Activated CD4-positive, alpha-beta memory T cell treated with anti-CD3 and anti-CD28 coated beads, Interleukin-2, amount 10 ng/mL, durations not matched to agents 7 days and 5 days (primary cell): ENCODE measurements at places on chromosomes 2 and 18.
A peak's percentile ranks its signal among the peaks of the same experiment; 100 is the strongest.

DNA sequence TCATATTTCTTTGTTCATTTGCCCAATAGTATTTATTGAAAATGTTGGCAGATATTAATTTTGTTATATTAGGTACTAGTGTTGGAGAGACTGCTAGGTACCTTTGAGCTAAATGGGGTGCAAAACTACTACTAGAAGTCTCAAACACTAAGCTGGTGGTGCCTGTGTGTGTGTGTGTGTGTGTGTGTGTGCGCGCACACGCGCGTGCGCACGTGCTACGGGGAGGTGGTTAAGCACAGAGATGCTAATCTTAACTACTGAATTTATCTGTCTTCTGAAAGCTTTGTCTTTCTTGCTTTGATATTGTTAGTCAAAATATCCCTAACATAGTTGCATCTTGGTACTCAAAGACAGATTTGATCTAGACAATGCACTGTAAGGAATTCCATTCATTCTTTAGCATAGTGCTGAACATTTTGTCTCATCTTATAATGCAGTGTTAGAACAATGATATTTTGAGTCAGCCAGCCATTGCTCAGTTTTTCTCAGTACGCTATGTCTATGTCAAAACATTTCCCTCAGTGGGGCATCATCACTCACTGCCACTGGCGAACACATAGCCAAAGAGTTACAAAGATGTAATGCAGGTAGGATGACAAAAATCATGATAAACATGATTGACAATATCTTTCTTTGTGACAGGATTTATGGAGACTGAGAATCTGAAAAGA lies 396.0 kb upstream of the RGPD4 start:
- DNase-seq = no peak

DNA sequence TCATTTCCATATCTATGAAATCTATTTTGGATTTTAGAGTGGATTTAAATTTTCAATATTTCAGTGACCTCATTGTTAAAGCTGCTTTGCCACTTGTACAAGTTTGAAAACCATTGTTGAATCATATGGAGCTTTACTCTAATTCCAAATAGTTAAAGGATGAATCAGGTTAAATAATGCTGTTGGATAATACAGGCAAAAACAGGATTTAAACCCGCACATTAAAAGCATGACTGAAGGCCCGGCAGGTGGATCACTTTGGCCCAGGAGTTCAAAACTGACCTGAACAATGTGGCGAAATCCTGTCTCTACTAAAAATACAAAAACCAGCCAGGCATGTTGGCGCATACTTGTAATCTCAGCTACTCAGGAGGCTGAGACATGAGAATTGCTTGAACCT lies 68.3 kb downstream of the RIF1 start:
- no peak for DNase-seq

DNA sequence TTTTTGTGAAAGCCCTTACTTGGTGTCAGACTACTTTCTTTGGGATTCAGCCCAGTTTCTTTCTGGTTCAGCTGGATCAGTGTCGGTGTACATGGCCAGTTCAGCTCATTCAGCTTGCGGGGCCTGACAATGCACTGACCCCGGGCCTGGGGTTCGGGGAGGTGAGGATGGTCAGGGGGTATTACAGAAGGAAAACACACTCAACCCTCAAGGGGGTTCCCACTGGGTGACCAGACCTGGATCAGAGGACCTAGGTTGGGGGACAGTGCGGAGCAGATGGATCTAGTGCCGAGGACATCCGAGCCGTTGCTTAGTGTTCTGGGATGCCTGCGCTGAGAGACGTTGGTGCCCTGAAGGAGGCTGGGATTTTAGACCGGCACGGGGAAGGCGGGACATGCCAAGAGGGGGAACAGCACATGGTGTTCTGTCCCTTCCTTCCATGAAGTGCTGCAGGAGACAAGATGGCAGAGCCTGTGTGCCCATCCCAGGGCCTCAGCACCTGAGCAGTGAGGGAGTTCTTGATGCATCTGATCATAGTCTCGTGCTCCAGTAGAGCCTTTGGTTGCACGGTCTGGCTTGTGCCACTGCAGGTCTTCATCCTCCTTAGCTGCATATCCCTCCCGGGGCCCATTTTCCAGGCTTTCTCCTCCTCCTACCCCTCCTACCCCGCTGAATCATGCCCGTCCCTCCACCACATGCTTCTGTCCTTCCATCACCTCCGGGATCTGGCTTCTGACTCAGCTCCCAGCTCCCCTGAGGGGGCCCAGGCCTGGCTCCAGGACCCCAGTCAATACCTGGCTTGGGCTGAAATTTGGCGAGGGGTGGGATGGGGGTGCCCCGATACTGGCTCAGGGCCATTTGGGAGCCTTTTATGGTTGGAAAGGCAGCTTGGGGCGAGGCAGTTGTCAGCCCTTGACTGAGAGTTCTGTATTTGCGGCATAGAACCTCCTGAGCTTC lies 18.0 kb downstream of the SPEG start:
- DNase-seq = no peak

DNA sequence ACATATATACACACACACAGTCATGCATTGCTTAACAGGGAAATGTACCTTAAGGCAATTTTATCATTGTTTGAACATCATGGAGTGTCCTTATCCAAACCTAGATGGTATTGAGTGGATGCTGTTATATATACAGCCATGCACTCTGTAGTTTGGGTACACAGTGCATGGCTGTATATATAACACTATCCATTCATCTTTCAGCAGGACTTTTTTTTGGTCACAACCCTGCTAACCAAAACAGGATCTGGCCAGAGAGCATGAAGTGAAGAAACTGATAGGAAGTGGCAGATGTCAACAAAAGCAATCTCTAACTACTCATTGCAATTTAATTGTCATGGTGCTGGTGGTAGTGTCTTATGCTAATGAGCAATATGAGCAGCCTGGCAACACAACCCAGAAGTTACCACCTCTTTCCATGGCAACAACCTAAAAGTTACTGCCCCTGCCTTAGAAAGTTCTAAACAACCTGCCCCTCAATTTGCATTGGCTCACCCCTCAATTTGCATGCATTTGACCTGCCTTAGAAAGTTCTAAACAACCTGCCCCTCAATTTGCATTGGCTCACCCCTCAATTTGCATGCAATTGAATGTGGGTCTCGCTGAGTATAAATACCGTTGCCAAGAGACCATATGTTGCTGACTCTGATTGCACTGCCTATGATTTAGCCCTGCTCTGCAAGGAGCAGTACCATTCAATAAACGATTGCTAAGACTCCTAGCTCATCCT lies 434.9 kb downstream of the DSEL start:
- no peak for DNase-seq

- DNase-seq = no peak
These were observed 4.0 kb downstream of the TMEM17 start for GRCh38 chr2:62501794-62502500.

DNA sequence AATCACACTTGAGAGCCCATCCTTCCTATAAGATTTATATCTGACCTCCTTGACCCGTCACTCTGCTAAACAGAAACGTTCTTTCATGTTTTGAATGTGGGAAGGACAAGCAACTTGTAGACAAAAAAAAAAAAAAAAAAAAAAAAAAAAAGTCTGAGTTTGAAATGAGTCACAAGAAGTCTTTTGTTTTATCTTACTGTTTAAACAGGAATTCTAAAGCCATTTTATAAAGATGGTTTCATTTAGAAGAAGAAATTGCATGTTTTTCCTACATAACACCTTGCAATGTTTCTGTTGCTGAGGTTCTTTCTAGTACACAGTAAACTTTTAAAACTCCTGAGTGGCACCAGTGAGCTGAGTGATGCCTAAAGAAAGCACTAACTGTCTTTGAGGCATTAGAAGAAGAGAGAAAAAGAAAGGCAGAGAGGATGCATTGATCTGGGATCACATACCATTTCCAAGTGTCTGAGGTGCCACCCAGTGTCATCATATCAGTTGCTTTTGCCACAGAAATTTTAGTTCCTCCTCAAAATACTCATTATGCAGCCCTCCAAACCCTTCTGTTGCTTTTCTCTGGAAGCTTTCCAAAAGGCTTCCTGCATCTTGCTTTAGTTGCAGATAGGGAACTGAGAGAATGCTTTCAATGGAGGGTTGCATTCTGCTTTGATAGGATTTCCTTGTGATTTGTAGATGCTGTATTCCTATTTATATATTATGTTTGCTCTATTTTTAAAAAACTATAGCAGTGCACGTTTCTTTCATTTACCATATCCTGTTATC lies 69.1 kb downstream of the ACVR2A start:
- DNase-seq = no peak

DNA sequence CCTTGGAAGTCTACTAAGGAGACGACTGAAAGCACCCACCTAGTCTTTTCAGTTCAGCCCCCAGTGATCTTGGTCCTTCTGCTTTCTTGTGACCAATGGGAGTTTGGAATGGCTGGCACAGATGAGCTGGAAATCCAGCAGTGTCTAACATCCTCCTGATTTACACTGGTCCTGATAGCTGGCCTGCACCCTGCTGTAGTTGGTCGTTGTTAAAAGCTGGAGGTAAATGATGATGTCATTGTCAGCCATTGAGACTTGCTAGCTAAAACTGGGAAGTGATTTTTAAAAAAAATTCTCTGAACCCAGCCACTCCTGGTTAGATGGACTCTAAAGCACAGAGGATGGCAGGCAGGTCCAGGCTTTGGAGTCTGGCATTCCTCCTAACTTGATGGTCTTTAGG lies 19.3 kb downstream of the CCT7 start:
- DNase-seq = no peak

GRCh38 chr18:21361307-21361880 lies 119.4 kb downstream of the GREB1L start:
- no peak for DNase-seq

- no peak for DNase-seq
These were observed 198.9 kb downstream of the SMAD7 start for GRCh38 chr18:48751727-48752468.

DNA sequence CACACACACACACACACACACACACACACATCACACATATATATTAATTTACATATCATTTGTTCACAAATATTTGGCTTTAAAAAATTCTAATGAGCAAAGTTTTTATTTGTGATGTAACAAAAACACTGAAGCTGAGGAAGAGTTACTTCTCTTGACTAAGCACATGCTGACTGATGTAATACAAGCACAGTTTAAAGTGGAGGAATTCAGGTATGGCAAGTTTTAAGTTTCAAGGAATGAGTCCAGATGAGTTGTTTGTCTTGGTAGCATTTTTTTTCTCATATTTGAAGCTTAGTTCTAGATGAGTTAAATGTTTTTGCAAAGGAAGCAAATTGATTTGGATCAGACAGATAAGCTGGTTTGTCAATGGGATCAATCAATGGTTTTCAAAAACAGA lies 20.2 kb upstream of the CALCRL start:
- DNase-seq = no peak

DNA sequence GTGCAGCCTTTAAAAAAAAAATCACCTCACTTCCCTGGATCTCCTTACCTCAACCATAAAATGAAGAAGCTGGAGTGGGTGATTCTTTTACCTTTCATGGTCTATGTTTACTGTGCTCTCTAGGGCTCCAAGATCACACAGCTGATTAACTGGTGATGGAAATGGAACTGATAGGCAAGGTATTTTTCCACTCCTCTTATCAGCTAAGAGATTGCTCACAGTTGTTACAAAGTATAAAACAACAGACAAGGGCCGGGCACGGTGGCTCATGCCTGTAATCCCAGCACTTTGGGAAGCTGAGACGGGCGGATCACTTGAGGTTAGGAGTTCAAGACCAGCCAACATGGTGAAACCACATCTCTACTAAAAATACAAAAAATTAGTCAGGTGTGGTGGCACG lies 14.5 kb downstream of the RPS27A start:
- no peak for DNase-seq

DNA sequence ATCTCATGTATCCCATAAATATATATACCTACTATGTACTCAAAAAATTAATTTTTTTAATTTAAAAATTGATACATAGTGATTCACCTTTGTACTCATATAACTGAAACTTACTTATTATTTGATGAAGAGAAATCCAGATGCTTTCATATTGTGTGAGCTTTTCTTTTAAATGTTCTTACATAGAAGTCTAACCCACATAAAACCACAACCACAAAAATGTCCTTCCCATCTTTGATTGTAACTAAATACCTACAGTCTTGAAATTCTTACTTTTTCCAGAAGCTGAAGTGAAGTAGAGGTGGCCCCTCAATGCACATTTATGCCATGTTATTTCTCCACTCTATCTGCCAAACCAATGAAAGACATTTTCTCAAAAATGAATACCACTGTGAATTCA lies 117.9 kb upstream of the COL5A2 start:
- no peak for DNase-seq

GRCh38 chr2:143258126-143258892 lies 129.1 kb downstream of the ARHGAP15 start:
- peak; percentile 54 for DNase-seq

- no peak for DNase-seq
These were observed 50.3 kb downstream of the RABL2A start for GRCh38 chr2:113677330-113677729.

DNA sequence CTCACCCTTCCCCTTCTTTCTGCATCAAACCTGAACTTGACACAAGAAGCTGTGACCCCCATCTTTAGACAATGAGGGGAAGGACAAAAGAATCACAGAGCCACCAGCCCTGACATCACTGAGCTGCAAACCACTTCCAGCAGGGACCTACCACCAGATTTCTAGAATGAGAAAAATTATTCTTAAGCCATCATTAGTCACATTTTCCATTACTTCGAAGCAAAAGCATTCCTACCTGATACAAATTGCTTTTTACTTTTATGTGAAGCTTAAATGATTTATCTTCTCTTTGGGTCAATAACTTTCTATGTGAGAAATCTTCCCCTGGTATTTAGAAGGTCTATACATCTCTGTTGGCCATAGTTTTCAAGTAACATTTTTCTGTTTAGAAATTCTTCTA lies 134.8 kb downstream of the TCF4 start:
- no peak for DNase-seq

- no peak for DNase-seq
These were observed 91.7 kb downstream of the RBMS1 start for GRCh38 chr2:160401895-160402294.

GRCh38 chr2:12658310-12658945 lies 58.3 kb upstream of the TRIB2 start:
- no peak for DNase-seq

DNA sequence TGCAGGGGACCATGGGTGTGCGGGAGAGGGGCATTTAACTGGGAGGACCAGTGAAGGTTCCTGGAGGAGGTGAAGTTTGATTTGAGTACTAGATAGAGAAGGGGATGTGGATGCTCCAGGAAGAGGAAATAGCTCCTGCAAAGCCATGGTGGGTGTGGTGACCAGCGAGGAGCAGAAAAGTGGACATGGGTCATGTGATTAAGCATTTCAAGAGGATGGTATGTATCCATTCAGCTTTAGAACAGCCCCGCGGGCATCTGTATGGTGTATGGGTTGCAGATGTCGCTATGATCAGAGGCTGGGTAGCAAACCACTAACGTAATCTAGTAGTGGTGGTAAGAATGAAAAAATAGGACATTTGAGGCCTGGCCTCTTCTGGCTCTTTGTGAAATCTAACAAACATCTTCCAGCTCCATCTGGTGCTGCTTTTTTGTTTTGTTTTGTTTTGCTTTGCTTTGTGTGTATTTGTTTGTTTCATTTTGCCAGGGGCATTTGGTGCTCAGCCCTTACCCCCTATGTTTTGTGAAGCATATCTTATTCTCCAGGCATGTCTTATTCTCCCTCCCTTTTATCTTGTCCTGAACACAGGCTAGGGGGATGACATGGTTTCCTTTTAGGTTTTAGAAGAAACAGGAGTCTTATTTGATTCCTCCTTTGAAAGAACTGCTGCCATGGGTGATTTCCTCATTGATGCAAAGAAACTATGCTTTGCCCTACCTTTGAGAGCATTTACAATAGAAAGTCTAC lies 226.1 kb downstream of the LRRTM1 start:
- no peak for DNase-seq
